ENCODE measurements at places on chromosomes 4 and X.

DNA sequence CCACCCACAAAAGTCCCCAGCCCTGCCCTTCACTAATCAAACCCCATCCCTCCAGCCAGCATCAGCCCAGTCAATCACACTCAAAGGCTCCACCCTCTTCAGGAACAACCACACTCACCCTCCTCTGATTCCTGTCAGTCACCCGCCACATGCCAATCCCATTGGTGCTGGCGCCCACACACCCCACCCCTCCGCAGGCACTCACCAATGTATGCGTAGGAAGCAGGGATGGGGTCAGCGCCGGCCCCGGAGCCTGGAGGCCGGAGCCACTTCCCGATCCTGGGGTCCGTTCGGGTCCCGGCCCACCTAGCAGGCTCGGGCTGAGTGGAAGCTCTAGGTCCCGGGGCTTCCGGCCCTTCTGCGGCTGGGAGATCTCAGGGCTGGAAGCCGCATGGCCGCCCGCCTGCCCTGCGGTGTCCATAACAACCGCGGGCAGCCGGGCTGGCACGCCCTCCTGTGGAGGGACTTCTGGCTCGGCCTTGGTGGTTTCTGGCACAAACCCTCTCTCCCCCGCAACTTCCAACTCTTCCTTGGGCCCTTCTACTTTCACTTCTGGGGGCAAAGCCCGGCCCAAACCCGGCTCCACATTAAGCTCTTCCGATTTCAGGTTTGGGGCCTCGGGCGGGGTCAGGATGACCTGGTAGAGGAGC lies 7.9 kb upstream of the CFP start:
- DNase-seq = peak; percentile 23

- DNase-seq = no peak
Observed at GRCh38 chr4:43089730-43090129, 197.2 kb downstream of the GRXCR1 start.

DNA sequence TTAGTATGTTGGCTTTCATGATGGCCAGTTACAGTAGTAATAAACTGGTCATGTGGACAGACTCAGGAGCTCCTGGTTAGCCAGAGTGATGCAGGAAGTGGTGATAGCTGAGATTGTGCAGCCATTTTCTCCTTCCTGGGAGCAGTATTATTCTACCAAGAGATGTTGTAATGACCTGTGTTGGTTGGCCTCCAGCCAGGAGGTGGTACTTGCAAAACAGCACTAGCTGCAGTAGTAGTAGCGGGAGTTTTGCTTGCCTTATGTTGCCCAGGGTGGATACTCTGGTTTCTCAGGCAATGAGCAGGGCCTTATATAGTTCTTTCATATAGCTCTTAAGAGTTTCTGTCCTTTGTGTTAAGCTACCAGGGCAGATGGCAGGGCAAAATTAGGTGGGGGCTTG lies 998.8 kb downstream of the GLUD2 start:
- no peak for DNase-seq

DNA sequence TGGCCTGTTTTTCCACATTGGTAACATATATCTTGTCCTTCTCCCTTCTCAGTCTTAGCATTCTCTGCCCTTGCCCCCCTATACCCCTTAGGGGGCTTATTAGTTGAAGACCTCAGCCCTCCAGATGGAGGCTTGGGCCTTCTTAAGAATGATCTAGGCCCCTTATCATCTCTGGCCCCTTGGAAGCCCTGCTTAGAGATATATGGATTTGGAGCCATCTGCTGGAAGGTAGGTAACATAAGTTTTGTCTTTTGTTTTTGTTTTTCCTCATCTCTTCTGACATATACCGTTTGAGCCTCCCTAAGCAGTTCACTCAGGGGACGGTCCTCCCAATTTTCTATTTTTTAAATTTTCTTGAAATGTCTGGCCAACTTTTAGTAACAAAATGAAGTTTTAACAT lies 48.3 kb upstream of the NAP1L2 start:
- DNase-seq = no peak

DNA sequence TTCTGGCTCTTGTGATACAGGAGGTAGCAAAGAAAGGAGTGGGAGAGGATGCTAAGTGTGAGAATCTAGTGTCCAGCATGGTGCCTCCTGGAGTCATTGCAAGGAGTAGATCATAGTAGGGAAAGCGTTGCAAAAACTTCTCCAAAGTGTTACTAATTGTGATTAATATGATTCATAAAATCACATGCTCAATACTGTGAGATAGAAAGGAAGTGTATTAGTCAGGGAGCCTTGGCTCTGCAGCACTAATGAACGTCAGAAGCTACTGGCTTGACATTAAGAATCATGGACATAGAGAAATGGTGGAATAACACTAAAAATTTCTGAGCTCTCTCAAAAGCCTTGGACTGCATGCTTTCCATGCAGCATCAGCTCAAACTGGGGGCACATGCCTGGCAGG lies 299.1 kb downstream of the EVC2 start:
- no peak for DNase-seq

DNA sequence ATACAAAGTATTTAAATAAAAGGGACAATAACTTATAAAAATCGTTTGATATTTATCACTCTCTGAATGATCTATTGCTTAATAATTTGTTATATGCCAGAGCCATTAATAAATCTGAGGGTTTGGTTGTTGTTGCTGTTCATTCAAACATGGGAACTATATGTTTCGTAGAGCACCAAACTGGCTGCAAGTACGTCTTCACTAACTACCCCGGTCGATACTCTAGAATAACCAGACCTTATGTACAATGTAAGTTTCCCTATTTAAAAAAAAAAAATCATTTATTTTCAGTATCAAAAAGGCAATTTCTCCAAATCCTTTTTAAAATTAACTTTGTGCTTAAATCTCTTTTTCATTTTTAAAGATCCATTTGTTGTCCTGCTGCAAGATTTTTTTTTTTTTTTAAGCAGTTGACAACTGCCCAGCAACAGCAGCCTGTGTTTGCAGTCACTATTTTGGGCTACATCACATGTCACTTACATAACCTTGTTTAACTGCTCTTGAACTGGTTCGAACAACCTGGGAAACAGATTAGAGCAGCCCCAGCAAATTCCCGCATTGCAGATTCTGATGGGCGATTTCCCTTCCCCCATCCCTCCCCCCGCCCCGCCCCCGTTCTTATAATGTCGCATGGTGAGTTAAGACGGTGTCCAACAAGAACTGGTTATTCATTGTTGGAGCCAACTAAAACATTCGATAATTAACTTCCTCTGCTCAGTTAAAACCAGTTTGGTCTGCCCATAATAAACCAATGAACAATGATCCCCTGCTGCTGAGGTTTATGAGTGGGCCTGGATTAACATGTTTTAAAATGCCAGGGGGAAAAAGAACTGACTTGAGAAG lies 238.9 kb downstream of the NR3C2 start:
- no peak for DNase-seq

- DNase-seq = no peak
Observed at GRCh38 chrX:19162851-19163250, 40.6 kb upstream of the ADGRG2 start.

Measured in activated naive CD4-positive, alpha-beta T cell (primary cell).